ENCODE measurements at places on chromosomes 7 and 10. TPM values are rescaled to one million over a fixed set of nuclear protein-coding genes. Genes with fewer than 3 reads are reported as not detected.

Gene PON1
- total RNA-seq, result not detected

Gene DEPP1
- total RNA-seq, result 1.2 TPM

Gene GSTO2
- total RNA-seq, result 1.7 TPM

Gene OPN1SW
- not detected for total RNA-seq

Gene GPER1
- 1.8 TPM for total RNA-seq

Gene TMEM72
- total RNA-seq, result not detected

Gene ETV1
- 9.3 TPM for total RNA-seq

Gene PTF1A
- not detected for total RNA-seq

Gene PRLHR
- total RNA-seq, result not detected

Gene PSMC2
- 211 TPM for total RNA-seq

Gene SLC18A2
- not detected for total RNA-seq

Gene PTN
- 0.23 TPM for total RNA-seq

Gene BAG3
- total RNA-seq, result 30.5 TPM

Gene DRGX
- total RNA-seq, result not detected

Gene CNTNAP2
- total RNA-seq, result not detected

Gene SPDYE2B
- total RNA-seq, result not detected

Gene CHST15
- total RNA-seq, result 19.2 TPM

Gene ADARB2
- total RNA-seq, result not detected

Gene CUEDC2
- 38.1 TPM for total RNA-seq

Gene GUSB
- total RNA-seq, result 19.2 TPM

Gene UCN3
- not detected for total RNA-seq

Gene ADCYAP1R1
- 1.4 TPM for total RNA-seq

Data from HT1080 (cell line).